ENCODE measurements at places on chromosomes 3 and 15.

DNA sequence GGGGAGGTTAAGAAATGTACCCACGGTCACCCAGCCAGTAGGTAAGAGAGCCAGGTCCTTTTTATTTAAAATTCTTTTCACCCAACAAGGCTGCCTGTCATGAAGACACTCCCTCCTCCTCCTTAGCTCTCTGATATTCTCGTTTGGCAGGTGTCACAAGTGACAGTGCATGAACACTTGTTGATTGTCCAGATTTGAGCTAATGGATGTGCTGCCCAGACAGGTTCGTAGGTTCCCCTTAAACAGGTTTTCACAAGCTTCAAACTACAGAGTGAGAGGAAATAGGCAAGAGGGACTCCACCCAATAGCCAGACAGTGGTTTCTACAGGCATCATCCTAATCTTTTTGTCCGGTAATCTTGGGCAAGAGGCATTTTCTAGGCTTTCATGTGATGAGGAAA is 32.2 kb downstream of the ATP13A4 start:
- DNase-seq: no peak

- DNase-seq: no peak
Measured at GRCh38 chr15:97077975-97078374, 747.5 kb downstream of the NR2F2 start.

- no peak for DNase-seq
Measured at GRCh38 chr3:72390841-72391240, 457.4 kb downstream of the SHQ1 start.

GRCh38 chr3:57952208-57952631 is 56.0 kb upstream of the FLNB start:
- no peak for DNase-seq

Measured in COR-L47 (cell line).